ENCODE measurements at places on chromosomes 4 and X.

DNA sequence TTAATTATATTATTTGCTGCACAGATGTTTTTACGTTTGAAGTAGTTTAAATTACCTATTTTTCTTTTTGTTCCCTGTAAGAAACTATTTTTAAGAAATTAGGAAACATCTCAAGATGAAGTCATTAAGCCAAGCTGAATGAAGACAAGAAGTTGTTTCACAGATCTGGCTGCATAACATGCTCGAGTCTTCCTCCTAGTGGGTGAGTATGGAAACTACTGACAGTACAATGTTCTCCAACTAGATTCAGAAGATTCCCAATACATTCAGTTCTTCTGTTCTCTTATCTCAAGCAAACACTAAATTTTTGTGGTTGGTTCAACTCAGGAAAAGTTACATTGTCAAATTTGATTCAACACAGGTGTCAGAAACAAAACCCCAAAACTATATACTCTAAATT lies 256.8 kb upstream of the VCX start:
- no peak for DNase-seq

DNA sequence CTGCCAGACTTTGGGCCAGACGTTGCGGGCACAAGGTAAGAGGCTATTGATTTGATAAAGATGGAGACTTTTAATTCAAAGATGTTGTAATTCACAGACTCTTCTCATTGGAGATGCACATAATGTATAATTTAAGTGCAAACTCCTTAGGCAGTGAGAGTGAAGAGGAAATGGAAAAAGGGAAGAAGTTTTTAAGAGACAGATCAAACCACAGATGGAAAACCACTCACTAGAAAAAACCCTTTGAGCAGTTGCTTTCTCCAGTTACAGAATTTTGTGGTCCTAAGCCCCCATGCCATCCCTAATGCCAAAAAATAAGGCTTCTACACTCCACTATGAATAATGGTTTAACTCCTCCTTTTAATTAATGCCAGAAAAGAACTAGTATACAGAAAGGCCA lies 977.1 kb upstream of the PRKX start:
- DNase-seq, result no peak

DNA sequence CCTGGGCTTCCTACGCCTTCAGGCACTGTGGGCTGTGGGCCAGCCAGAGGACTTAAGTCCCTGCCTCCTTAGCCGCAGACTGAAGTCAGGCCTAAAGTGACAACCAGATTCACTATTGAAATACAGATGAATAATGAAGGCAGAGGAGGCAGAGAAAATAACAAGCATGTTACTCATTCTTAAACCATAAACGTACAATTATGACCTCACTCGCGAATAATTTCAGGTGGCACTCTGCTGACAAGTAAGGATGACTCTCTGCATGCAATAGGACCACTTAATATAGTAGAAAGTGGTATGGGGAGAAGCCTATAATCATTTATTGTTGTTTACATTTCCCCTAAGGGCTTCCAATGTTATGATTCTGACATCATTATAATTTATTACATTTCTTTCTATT lies 409.2 kb upstream of the FGF13 start:
- no peak for DNase-seq

DNA sequence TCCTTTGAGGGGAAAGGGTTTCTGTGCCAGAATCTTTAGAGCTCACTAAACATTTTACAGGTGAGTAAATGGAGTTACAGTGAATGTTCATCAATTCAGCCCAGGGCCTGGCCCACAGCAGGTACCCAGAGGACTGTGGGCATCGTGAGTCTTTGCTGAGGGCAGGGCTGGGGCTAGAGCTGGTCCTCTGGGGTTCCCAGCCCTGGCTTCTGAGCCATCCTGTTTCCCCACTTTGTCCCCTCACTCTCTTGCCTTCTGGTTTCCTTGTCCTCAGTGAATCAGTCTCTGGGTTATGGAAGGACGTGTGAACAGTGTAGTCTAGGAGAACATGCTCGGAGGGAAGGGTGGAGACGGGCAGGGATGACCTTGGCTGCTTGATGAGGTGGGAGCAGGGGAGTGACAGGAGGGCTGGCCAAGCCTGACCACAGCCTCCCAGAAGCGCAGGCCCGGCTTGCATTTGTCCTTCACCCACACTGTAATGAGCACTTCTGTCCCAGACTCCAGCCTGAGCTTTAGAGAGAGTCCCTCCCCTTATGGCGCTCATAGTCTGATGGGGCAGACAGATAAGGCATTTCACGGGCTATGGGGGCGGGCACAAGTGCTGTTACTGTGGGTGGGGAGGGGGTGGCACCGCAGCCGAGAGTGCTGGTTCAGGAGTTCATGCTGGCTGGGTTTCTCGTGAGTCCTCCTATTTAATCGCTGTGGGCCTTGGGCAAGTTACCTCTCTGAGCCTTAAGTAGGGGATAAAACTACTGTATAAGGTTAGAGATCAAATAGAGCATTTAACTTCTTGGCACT lies 17.3 kb downstream of the TBC1D14 start:
- no peak for DNase-seq

GRCh38 chr4:55820279-55820678 lies 689 bp downstream of the EXOC1L start:
- DNase-seq, result no peak

DNA sequence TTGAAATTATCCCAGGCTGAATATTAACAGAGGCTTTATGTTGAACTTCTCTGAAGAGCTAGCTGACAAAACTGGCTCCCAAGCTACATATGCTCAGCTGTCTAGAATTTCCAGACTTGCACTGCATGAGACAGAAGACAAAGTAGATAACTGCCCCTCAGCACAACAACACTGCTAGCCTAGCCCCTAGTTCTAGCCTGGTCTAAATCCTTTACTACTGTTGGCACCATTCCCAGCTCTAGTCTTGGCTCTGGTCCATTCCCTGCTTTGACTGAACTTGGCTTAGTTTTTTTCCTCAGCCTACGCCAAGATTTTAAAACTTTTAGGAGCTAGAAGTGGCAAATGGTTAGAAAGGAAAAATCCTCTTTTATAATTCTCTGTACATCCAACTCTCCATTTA lies 7.6 kb upstream of the OPHN1 start:
- DNase-seq, result no peak

DNA sequence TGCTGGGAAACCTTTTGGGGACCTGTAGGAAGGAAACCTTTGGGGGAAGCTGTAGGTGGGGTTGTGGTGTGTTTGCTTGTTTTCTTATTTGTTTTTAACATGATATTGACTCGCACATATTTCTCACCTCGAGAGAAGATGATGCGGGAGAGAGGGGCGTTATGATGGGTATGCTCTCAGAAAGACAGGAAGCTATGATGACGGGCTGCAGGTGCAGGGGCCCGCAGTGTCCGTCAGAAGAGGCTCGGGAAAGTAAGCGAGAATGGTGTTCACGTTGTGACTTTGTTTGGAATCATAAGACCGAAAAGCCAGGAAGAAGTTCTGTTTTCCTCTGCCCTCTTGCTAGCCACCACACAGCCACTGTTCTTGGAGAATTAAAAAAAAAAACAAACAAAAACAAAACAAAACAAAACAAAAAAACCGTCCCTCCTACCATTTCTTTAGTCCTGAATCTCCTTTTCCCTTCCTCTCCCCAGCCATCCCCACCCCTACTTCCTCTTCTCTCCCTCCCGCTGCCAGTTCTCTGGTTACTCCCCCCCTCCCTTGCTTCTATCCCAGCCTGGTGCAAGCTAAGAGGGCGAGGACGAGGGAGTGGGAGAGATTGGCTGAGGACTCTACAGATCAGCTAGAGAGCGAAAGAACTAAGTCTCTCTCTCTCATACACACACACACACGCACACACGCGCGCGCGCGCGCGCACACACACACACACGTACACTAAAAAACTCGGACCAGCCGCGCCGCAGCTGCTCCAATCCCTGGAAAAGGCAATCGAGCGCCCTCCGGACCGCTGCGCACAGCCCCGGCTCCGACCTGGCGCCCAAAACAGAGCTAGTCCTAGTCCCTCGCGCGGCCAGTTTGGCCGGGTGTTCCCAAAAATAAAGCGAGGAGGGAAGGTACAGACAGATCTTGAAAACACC lies at the start of gene BMP3:
BMP3 (plus strand) TSS at position 648 of the 920 bp plus-strand sequence. CDS start 577 bp downstream, outside the sequence.
- DNase-seq, result no peak

DNA sequence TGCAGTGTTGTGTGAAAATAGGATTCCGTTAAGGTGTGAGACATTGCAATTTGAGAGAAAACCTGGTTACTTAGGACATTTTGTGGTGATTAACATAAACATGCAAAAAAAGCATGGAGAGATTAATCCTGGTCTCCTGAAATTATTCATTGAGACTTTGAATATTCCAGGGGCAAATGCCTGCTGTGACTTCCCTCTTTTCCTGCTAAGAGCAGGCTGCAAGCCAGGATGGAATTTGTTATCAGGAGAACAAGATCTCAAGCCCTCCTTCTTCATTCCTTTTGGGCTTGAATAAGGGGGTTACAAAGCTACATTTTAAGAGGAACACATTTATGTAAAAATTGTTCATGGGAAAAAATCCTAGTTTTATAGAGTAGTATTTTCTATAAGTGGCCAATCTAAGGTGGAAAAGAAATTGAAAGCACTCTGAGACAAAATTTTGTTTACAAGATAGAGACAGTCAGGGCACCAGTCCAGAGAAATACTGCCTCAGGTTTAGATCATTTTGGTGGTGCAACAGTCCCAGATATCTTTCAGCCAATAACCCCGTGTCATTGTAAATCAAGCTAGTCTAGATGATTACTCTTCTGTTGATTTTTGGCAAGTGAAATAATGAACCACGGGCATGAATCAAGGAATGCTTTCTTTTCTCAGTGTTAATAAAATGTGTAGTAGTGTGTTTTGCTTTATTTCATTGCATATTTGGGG lies 1528.3 kb upstream of the AGA start:
- no peak for DNase-seq

DNA sequence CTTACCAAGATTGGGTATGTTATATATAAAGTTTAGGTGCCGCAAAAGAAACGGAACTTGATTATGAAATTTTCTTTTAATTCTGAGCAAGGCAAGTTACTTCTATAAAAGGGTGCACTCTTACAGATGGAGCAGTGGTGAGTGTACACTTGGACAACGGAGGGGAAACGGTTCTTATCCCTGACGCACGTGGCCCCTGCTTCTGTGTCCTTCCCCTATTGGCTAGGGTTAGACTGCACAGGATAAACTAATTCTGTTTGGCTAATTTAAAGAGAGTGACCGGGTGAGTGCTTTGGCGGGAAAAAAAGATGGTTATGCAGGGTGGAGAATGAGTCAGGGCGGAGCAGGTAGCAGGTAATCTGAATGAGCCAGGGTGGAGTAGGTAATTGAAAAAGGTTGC lies 149.5 kb downstream of the GC start:
- no peak for DNase-seq

GRCh38 chrX:12234534-12235329 lies 96.5 kb downstream of the FRMPD4 start:
- no peak for DNase-seq

- DNase-seq, result no peak
Measured at GRCh38 chr4:77001907-77002306, 52.4 kb downstream of the SEPTIN11 start.

DNA sequence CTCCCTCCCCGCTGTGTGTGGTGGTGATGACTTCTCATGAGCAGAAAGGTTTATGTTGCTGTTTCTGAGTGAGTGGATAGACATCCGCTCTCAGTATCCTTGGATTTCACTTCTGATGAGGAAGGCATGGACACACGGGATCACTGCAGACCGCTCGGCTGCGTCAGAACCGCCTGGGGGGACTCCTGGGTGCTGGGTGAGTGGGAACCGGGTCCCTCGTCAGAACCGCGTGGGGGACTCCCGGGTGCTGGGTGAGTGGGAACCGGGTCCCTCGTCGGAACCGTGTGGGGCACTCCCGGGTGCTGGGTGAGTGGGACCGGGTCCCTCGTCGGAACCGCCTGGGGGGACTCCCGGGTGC lies 9.0 kb downstream of the CTBP1 start:
- no peak for DNase-seq

DNA sequence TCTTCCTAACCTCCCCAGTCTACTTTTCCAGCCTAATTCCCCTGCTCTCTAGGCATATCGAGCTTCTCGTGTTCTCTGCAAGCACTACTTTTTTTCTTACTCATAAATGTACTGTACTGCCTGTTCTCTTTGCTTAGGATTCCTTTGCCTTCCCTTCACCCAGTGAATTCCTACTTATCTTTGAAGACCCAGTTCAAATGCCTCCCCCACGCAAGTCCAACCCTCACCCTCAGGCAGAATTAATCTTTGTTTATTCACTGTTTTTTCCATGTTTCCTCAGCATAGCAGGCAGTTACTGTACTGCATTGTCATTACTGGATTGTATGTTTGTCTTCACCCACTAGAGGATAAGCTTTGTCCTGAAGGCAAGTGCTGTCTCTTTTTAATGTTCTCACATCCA lies 287.7 kb downstream of the BMPR1B start:
- DNase-seq, result no peak

DNA sequence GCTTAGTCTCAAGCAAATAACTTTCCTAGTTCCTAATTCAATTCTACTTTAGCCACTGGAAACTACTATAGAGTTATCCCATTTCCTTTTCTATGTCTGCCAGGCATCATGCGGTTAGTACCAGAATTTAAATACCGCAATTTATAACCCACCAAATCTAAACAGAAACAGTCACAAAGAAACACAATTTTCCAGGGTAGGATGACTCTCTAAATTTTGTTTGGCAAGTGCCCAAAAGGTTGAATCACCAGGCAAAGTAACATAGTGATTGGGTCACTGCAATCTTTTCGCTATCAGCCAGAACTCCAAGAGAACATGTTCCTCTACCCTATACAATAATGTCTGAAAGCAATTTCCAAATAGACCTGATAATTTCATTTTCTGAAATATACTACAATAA lies 240.2 kb upstream of the GRIA3 start:
- no peak for DNase-seq

DNA sequence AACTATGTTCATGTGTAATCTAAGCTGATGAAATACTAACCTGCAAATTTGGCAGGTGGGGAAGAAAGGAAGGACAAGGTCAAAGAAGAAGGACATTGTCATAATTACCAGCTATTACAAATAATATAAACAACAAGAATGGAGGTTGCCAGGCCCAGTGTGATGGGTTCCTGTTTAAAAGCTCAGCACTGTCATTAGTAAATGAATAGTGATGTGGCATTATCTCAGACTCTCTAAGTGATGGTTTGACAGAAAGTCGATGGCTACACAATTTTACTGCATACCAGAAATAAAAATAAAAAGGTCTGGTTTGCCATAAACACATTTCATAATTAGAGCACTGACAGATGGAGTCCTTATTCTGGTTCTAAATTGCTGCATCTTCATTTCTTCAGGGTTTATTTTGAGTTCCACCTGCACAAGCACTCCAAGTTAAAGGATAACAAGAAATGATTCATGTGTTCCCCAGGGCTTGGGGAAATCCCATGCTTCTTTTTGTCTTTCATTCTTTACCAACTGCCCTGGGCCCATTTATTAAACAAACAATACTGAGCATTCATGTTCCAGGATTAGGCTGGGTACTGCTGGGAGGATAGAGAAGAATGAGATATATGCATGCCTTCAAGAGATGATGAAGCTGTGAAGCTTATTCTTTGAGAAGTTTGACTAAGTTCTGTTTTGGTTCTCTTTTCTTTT lies 367.8 kb upstream of the RASGEF1B start:
- DNase-seq, result no peak

GRCh38 chrX:67922966-67923365 lies 379.1 kb downstream of the AR start:
- no peak for DNase-seq

DNA sequence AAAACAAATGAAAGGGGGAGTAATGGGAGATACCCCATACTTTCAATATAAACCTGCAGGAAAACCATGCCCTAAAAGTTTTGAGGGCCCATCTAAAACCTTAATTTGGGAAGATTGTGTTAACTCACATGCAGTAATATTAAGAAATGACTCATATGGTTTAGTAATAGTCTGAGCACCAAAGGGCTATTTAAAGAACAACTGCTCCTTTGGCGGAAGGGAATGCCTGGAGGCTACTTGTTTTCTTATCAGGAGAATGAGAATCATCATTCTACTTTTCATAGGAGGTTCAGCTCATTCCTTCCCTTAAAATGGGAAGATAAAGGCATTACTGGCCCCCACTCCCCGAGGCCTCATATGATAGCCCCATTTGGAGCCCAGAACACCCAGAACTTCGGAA lies 47.6 kb downstream of the SPIN3 start:
- no peak for DNase-seq
